ENCODE measurements at places on chromosomes 4 and X.

DNA sequence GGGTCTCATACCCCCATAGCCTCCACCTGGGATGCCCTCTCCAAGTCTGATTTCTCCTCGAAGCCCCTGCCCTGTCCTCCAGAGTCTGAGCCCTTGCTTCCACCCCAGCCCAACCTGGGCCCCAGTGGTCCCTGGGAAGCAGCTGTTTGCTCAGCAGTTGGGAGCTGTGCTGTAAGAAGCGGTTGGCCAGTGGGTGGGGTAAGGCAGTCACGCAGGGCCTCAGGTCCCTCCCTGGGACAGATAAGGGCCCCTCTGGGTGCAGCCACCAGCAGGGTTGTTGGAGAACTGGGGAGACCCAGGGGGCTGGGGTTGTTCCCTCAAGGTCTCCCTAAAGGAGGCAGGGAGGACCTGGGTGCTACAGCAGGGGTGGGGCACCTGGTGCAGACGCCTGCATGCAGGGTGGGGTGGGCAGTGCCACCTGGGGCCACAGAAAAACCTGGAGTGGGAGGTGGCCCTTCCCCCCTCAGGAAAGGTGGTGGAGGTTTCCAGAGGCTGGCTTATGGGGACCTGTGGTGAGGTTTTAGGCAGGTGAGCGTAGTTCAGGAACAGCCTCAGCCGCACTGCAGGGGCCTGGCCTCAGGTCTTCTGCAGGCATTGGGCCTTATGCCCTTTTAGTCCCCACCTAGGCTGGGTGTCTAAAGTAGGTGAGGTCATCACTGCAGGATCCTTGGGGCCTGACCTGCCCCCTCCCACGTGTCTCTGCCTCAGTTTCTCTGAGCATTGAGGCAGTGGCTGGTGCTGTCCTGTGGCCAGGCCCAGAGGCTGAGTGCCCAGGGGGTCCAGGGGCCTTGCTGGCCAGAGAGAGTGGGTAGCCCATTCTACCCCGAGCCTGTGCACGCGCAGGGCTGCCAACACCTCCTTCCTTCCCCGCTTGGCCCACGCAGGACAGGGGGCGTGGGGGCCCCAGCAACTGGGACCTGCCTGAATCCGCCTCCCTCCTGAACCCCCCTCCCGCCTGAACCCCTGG is 3.1 kb upstream of the SLC26A1 start:
- no peak for DNase-seq

DNA sequence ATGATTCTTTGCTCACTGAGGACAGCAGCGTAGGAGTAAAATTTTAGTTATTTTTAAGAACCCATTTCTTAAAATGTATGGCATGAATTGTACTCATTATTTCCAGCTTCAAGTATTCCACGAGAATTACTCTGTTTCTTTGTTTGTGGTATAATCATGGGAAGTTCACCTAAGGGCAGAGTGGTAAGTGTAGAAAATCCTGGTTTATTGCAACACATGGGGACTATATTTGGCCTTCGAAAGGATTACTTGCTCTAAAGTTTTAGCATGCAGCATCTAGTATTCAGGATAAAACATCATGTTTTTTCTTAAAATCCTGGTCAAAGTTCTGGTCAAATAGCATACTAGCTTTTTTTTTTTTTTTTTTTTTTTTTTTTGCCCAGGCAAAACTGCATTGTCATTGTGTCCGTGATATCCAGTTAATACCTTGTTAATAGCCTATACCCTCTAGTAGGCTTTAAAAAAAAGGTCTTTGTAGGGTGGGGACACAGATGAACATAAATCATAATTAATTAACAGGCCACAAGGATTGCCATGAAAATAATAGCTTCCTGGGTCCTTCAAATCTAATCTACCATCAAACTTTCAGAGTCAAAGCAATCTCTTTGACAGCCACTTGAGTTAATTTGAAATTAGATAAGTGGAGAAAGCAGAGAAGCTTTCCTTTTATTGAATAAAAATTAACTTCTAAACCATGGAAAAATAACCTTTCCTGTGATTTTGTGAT is 44.6 kb upstream of the VEGFC start:
- DNase-seq, result no peak

GRCh38 chrX:107715331-107716117 is 60.1 kb downstream of the TSC22D3 start:
- DNase-seq, result no peak

DNA sequence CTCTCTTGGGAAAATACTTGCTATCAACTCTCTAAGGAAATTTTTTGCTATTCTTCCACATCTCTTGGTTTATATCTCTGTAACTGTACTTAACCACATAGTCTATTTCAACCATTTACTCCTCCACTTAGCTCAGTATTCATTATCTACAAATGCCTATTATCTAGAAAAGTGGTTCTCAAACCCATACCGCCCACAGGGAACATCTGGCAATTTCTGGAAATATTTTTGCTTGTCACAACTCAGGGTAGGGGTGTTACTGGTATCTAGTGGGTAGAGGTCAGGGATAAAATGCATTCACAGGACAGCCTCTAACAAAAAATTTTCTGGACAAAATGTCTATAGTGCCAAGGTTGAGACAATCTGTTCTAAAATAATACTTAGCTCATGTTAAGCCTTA is 14.4 kb downstream of the ATRX start:
- no peak for DNase-seq

GRCh38 chr4:125732632-125733031 is 417.9 kb downstream of the FAT4 start:
- DNase-seq, result no peak

DNA sequence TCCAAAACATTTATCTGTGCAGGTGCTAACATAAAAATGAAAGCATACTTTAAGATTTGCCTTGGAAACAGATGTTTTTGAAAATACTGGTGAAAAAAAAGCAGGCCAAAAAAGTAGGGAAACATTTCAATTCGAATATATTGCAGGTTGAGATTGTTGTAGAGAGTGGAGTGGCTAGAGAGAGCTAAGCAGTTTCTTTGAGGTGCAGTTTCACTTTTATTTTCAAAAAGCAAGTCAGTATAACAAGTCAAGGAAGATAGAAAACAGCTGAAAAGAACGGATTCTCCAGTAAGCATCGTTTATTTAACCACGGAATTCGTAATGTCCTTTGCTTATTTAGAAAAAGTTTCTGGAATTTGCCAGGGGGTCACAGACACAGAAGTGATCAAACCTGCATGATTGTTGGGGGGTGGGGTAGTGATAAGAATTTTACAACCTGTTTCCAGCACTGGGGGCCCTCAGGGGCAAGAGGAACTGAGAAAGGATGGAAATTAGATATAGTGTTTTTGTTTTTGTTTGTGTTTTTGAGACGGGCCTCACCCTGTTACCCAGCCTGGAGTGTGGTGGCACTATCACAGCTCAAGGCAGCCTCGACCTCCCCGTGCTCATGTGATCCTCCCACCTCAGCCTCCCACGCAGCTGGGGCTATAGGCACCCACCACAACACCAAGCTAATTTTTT is 175.0 kb downstream of the TENM3 start:
- DNase-seq, result no peak

DNA sequence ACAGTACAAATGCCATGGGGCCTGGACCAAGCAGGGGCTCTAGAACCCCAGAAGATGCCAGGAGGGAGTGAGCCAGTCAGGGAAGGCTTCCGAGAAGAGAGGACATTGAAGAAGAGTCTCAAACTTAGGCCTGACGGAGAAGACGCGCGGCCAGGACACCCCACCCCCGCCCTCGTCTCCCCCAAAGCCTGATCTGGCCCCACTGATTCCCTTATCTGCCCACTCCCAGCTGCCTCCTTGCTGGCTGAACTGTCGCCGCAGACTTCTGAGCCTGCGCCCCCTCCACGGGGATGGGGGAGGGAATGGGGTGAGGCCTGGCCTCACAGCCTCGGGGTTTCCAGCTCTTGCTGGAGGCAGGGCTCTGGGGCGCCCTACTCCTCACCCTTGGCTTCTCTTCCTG is 3.6 kb upstream of the GATA1 start:
- no peak for DNase-seq

- DNase-seq, result no peak
Observed at GRCh38 chr4:48670587-48670986, 109.5 kb downstream of the FRYL start.

Data from HL-60 (cell line).